Dermis blood vessel endothelial cell (primary cell): ENCODE measurements at places on chromosomes 7 and 10. TPM values are rescaled to one million over a fixed set of nuclear protein-coding genes. Genes with fewer than 3 reads are reported as not detected.
A peak's percentile ranks its signal among the peaks of the same experiment; 100 is the strongest.

The EN2 gene
- not detected in 2 replicates for total RNA-seq

DNA sequence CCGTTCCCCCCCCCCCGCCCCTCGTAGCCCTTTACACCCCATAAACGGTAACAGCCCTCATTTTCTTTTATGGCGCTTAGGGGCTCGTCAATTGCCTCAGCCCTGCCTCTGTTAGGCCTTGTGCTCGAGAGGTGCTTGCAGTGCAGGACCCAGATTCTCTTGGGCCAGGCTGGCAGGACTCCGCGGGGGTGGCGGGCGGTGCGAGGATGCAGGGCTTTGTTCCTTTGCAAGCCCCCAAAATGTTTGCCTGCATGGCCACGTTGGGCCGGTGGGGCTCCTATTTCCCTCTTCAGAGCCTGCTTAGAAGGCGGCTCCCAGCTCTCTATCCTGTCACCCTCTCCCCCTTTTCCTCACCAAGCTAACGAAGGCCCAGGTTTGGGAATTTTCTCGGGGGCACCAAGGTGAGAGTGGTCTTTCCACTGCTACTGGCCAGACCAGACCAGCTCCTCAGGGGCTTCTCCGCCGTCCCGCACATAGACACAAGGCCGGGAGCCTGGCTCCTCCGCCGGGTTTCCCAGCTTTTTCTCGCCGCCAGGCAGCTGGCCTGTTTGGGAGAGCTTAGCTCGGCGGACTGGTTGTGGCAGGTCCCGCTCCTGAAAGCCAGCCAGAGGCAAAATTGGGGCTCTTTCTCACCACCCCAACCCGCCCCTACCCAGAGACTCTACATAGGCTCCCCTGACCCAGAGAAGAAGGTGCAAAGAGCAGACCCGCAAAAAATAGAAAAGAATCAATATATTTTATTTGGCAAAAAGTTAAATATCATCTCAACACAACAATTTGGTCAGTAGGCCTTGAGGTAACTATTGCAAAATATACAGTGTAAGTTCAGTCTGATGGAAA is 3.4 kb downstream of the HOXA9 start:
- no peak for DNase-seq

DNA sequence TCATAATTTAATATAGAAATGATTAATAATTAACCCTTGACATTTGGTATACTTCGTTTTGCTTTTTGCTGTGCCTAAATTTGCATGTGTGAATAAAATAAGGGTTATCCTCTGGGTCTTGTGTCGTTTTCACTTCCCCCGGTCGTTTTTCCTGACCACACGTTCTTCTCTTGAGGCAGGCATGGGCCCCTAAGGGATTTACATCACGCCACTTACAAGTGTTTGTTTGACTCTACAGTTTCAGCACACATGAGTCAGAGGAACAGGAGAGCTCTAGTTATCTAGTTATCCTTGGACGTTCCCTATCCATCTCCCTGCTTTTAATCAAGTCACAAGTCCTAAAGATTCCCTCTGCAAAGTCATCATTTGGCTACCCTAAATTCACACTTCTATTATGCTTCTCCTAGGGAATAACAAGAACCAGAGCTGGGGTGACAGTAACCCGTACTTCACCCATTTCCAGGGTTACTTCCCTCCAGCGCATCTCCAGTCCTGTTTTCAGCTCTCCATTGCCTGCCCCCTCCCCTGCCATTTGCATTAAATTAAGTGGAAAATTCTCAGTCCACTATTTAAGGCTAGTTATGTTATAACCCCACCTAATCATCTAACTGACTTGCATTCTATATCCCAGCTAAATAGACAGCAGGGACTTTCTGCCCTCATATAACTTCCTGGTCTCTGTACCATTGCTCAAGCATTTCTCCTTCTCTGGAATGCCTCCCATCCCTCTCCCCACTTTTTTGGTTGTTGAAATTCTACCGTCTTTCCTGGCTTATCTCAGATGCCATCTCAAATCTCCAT is 206.9 kb downstream of the PTEN start:
- DNase-seq = no peak

The TAS2R5 gene
- total RNA-seq = 0.47 and 0.68 TPM in 2 replicates

The RPEL1 gene
- total RNA-seq = 0.09 and 0.17 TPM in 2 replicates

The MYL7 gene
- total RNA-seq = not detected in 2 replicates

DNA sequence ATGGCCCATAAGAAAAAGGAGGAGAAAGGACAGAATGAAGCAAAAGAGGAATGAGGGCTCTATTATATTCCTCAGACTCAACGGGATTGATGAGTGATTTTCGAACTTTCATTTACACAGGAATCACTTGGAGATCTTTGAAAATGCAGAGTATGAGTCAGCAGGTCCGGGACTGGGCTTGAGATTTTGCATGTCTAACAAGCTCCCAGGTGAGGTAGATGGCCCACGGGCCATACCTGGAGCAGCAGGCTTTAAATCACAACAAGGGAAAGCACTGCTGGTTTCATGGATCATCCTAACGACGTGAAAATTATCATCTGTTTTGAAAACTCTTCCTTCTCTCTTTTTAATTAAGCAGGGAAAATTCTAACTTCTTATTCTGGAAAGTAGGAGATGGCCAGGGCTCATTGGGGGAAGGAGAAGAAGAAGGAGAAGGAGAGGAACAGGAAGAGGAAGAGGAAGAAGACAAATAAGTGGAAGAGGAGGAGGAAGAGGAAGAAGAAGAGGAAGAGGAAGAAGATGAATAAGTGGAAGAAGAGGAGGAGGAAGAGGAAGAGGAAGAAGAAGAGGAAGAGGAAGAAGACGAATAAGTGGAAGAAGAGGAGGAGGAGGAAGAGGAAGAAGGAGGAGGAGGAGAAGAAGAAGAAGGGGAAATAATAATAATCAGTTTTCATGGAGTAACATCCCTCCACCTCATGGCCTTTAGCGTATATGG is 3.8 kb upstream of the SDK1 start:
- DNase-seq = no peak

DNA sequence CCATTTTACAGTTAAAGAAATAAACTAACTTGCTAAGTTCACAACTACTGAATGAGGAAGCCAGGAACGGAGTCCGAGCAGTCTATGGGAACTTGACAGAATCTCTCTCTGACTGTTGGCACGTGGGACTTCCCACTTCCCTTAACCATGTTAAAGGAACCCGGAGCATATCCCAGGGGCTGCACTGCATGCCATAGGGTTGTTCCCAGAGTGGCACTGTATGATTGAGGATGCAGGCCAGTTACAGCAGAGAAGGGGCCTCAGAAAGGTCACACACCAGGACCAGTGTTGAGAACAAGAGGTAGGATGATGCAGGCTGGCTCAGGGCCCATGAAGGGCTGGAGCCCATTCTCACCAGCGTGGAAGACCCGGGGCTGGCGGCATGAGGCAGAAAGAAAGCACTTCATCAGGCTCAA is 201.8 kb downstream of the NSUN6 start:
- no peak for DNase-seq

The AKR1C3 gene
- 119 and 237 TPM in 2 replicates for total RNA-seq

DNA sequence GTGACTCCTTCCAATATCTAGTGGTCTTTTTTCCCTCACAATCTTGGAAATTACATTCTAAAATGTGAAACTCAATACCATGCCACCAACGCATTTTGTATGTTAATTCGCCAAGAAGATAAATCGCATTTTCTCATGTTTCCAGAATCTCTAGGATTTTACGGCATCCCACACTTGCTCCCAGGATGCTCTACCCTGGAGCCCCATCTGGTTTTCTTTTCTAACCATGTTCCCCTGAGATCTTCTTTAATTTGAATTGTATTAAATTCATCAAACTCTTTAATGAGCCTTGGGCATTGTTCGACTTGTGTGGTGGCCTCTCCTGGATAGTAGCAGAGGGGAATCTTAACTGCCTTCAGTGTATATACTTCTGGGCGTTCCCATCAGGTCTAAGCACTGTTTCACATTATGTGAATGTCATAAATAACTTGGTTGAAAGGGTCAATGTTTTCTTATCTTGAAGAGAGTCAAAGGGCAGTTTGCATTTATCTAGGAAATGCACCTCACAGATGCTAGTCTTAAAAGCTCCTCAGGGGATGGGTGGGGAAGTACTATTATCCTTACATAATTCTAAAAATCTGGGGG is 169.1 kb upstream of the MEOX2 start:
- DNase-seq = no peak

GRCh38 chr7:45101748-45102147 is 9.7 kb downstream of the TBRG4 start:
- no peak for DNase-seq

GRCh38 chr7:29207162-29207801 is 12.7 kb downstream of the CHN2 start:
- peak; percentile 19 for DNase-seq

- DNase-seq = peak; percentile 57
Measured at GRCh38 chr10:68074031-68074774, 880 bp downstream of the HERC4 start.

DNA sequence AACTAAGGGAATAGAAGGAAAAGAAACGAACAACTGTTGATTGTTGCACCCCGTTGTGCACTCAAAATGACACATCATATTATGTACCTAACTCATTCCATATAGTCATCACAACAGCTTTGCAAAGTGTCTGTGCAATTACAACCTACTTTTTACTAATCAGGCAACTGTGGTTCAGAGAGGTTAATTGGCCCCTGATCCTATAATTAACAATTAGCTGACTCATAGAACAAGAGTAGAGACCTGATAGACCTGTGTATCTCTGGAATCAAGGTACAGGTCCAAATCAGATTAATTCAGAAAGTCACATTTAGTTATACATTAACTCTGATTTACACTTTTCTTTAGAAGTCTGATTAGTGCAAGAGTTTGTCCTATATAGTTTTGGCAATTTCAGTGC is 122.5 kb upstream of the CDK13 start:
- no peak for DNase-seq

The NKX2-3 gene
- not detected in 2 replicates for total RNA-seq

The CABCOCO1 gene
- total RNA-seq = not detected in 2 replicates

DNA sequence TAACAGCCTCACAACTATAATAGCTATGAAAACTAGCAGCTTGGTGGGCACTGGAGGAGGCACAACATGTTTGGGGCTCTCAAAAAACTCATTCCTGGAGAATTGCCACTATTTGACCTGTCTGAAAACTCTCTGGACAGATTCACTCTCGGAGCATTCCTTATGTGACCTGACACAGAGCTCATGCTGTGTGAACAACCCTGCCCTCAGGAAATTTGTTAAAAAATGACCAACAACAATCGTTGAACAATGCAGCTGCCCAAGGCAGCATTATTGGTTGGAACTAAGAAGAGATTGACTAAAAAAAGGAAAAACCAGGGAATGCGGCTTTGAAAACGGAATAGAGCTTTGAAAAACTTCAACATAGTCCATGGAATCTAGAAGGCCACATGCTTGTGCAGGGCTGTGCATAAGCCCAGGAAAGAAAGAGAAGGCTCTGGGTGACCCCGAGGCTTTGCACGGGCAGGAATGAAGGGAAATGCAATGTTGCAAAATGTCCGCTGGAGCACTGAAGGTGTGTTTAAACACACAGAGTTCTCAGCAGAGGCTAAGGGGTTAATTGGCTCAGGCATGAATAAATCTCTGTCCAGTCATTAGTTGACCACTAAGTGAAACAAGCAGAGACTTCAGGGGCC is 52.8 kb downstream of the NAMPT start:
- no peak for DNase-seq
